ENCODE measurements at places on chromosomes 4 and X. TPM values are rescaled to one million over a fixed set of nuclear protein-coding genes. Genes with fewer than 3 reads are reported as not detected.

Gene CT45A3
- total RNA-seq: not detected

Gene SPCS3
- total RNA-seq: 55.7 TPM

Gene GYPB
- total RNA-seq: not detected

Gene XAGE1A
- total RNA-seq: not detected

Gene TLR1
- 2.5 TPM for total RNA-seq

Gene GAGE2A
- total RNA-seq: not detected

Gene OPRPN
- not detected for total RNA-seq

Gene TMLHE
- total RNA-seq: 16.0 TPM

Gene MAGEB3
- total RNA-seq: not detected

Gene HTR2C
- total RNA-seq: not detected

Gene ASMT
- total RNA-seq: not detected

Gene RGN
- total RNA-seq: not detected

Gene SORBS2
- total RNA-seq: 60.8 TPM

Gene CLNK
- total RNA-seq: not detected

Gene OSTC
- total RNA-seq: 84.8 TPM

Gene ZNF711
- total RNA-seq: 1.3 TPM

Gene GAGE13
- not detected for total RNA-seq

Gene EGF
- 0.26 TPM for total RNA-seq

Gene SOD3
- total RNA-seq: 120 TPM

Gene ADGRG2
- 0.76 TPM for total RNA-seq

All from esophagus squamous epithelium (tissue), 5 donors.